ENCODE measurements at places on chromosomes 2 and 18.
A peak's percentile ranks its signal among the peaks of the same experiment; 100 is the strongest.

GRCh38 chr2:140061240-140061639, 1281.0 kb upstream of the NXPH2 start:
- DNase-seq = no peak

DNA sequence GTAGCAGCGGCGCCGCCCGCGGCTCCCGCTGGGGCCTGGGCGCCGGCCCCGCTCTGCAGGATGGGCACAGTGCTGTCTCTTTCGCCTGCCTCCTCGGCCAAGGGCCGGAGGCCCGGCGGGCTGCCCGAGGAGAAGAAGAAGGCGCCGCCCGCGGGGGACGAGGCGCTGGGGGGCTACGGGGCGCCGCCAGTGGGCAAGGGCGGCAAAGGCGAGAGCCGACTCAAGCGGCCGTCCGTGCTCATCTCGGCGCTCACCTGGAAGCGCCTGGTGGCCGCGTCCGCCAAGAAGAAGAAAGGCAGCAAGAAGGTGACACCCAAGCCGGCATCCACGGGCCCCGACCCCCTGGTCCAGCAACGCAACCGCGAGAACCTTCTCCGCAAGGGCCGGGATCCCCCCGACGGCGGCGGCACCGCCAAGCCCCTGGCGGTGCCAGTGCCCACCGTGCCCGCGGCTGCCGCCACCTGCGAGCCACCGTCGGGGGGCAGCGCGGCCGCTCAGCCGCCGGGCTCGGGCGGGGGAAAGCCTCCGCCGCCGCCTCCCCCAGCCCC, 369 bp downstream of the CDK5R2 start:
- no peak for DNase-seq

DNA sequence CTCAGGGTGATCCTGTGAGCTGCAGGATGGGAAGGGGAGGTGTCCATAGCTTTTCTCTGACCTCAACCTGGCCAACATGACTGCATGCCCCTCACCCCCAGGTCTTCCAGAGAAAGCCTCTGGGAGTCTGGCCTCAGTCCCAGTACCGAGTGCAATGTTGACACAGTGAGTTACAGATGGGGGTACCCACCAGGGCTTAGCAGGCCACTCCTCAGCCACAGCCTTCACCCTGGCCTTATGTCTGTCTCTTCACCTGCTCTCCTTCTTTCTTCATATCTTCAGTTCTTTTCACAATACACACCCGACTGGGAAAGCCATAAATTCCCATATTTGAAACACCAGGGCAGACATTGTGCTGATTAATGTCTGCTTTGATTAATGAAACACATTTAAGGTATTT, 33.5 kb downstream of the AOX1 start:
- no peak for DNase-seq

DNA sequence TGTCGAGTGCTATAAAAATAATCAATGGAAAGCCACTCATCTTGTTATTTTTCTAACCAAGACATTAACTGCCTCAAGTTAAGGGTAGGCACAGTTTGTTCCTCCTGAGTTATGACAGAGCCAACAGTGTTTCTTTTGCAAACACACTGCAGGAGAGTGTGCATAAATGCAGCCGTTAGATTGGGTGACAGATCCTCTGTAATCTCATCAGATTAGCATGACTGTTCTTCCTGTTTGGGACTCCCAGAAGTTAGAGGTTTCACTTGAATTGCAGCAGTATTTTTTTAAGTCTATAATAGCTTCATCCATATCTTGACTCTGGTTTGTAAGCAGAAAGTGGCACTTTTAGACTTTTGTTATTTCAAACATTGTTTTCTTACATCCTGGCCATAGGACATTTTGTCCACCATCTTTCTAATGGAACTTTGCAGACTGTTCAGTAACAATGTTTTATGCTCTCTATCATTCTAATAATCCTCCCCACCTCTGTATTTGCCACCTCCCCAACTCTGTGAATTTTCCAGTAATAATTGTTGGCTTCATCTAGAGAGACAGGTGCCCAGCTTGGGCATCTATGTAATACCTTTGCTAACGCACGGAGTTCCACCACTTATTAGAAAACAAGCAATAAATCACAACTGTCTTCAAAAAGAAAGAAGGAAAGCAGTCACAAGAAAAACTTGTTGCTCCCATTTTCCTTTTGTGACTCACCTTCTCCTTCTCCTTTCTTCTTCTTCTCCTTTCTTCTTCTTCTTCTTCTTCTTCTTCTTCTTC, 560.0 kb downstream of the ADCYAP1 start:
- DNase-seq = no peak

DNA sequence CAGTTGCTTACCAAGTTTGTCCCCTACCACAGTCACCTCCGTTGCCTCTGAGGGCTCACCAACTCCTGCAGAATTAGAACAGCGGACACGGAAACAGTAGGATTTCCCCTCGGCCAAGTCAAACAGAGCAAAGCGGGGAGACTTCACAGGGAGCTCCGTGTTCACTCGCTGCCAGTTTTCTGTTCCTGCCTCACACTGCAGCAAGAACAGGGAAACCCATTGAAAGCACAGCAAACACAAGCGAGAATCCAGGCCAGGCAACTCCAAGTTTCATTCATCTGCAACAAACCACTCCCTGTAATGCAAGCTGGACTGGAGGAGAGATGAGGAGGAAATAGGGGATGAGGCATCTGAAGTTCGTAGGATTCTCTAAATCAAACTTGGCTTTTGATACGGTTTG, 84.2 kb downstream of the MYOM1 start:
- no peak for DNase-seq

- DNase-seq = no peak
Observed at GRCh38 chr2:62441421-62441820, 64.6 kb downstream of the TMEM17 start.

- DNase-seq = no peak
Observed at GRCh38 chr2:228352048-228352447, 170.6 kb upstream of the SPHKAP start.

- DNase-seq = no peak
Observed at GRCh38 chr2:147647816-147648215, 197.0 kb upstream of the ACVR2A start.

GRCh38 chr2:217366966-217367365, 507.1 kb upstream of the TNP1 start:
- no peak for DNase-seq

GRCh38 chr2:241799522-241800197, 9.3 kb upstream of the NEU4 start:
- DNase-seq = no peak

GRCh38 chr2:106108351-106108750, 85.8 kb downstream of the UXS1 start:
- no peak for DNase-seq

GRCh38 chr2:48471048-48471474, 58.9 kb upstream of the STON1 start:
- no peak for DNase-seq

- DNase-seq = no peak
Observed at GRCh38 chr2:20104900-20105545, 53.6 kb upstream of the LAPTM4A start.

GRCh38 chr2:47945046-47945781, 38.9 kb upstream of the FBXO11 start:
- DNase-seq = no peak

- DNase-seq = peak; percentile 69
Observed at GRCh38 chr2:68185541-68186164, 28.0 kb downstream of the PNO1 start.

GRCh38 chr2:71846072-71846471, 301.6 kb downstream of the CYP26B1 start:
- DNase-seq = no peak

DNA sequence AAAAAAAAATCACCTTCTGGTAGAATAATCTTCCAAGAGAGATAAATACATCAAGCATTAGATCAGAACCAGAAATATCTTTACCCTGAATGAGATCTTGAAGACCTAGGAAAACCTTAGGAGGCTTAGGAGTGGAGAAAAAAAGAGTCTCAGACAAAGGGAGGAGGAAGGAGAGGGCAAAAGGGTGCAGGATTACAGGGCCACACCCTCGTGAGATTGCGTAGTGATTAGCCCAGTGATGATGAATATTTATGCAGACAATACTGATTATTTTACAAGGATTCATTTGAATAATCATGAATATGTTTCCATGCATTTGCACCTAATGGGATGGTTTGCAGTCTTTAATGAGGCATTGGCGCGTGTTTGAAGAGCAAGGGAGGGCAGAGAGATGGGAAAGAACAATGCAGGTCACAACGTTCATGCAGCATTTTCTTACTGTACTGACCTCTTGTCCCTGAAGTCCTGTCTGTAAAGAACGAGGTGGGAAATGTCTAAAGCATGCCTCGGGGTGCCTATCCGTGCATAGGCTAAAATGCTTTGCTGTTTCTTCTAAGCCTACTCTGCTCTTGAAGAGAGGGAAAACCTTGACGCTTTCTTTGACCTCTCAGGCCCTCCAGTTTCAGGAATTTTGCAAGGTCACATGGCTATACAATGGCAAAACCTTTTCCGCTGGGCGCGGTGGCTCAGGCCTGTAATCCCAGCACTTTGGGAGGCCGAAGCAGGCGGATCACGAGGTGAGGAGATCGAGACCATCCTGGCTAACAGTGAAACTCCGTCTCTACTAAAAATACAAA, 18.6 kb upstream of the ZNF532 start:
- no peak for DNase-seq

DNA sequence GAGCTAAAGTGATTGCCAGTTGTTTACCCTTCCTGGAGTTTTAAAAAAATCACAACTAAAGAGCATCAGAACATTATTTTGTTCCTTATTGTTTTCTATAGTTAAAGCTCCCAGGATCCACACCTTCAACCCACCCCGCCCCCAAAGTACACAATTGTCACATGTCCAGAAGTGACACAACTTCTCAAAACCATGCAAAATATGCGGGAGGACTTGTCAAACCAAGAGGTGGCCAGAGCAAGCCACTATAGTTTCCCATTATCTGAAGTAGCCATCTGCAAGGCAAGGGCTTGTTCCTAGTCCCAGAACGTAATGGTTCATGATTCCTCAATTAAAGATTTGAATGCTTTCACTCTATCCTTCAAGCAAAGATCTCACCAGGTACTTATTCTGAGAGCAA, 9.9 kb upstream of the INO80C start:
- no peak for DNase-seq

DNA sequence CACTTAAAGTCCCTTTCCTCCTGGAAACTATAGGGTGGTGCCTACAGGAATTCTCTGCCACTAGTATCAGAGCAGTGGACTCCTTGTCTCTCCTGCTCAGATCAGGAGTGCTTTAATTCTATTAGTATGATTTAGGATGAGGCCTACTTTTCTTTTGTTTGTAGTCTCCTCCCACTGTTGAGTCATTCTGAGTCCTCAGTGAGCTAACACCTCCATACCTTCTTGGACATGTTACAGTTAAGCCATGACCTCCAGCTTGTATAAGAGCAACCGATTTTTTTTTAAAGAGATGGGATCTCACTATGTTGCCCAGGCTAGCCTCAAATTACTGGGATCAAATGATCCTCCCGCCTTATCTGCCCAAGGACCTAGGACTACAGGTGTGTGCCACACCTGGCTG, 48.7 kb upstream of the OTOF start:
- no peak for DNase-seq

DNA sequence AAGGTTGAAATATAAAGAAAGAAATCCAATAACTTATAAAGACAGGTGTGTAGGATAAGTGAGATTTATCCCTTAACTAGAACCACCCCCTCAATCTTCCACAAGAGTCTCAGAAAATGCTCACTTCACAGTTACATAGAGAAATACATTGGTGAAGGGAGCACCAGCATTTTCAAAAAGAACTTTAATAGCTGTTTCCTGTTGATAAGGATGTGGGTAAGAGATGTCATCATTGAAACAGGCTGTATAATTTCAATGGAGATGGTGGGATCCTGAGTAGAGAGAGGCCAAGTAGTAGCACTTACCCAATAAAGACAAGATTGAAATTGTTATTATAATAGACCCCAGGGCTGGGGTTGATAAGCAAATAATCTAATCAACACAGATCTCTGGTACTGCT, 162.2 kb upstream of the TACR1 start:
- DNase-seq = no peak

- DNase-seq = no peak
Observed at GRCh38 chr18:27040796-27041195, 144.3 kb downstream of the CHST9 start.

DNA sequence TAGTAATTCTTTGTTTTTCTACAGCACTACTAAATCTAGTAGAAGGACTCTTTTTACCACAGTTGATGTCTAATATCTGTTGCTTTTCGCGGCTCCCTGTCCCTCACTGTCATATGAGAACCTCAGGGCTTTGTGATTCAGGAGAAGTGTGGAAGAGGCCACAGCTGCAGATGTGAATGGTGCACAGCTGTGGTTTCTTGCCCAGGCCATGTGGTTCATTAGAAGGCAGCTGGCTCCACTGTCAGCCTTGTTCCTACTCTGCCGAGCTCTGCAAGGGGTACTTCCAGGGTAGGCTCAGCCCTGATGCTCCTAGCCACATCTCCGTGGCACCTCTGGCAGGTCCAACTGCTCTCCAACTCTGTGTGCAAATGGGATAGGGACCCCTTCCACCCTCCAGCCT, 83.9 kb downstream of the APOB start:
- no peak for DNase-seq

- DNase-seq = no peak
Observed at GRCh38 chr2:225996462-225996828, 596.9 kb downstream of the NYAP2 start.

GRCh38 chr2:165839610-165840009, 45.6 kb upstream of the GALNT3 start:
- DNase-seq = no peak

DNA sequence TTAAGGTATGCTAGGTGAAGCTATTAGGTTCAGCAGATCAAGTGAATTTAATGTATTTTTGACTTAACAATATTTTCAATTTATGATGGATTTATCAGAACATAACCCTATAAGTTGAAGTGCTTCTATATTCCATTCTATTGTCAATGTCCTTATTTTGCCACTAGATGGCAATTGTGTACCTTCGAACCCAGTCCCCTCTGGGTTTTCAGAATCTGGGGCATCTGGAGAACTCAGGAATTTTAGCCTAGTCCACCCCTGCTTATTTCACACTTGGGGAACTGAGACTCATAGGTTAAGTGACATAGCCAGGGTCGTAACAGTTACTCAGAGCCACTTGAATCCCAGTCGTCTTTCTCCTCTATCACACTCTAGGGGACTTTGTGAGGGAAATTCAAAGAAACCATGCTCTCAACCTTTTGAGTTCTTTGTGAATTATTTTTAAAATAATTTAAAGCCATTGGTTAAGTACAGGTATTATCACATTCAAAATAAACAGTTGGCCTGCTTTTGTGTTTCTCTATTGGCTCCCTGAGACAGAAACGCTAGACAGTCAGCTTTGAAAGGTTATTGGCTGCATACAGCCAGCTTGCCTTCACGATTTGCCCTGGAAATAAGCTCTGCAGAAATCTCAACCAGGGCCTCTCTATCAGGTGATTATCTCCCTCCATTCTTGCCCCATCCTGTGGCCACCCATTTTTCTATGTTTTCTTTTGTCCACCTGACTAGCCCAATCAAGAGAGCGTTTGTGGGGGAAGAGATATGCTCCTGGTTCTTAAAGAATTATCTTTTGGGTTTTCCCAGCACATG, 145.0 kb downstream of the TTC27 start:
- DNase-seq = no peak

- no peak for DNase-seq
Observed at GRCh38 chr18:8794156-8794933, 89.0 kb downstream of the MTCL1 start.

GRCh38 chr18:13244135-13244534, 25.6 kb downstream of the LDLRAD4 start:
- no peak for DNase-seq
